ENCODE measurements at places on chromosomes 1 and 21.

- no peak for DNase-seq
These were observed 221.1 kb downstream of the NPHP4 start for GRCh38 chr1:5770981-5771765.

- DNase-seq: no peak
These were observed 6.9 kb upstream of the ZBTB21 start for GRCh38 chr21:42017022-42017421.

GRCh38 chr1:192592981-192593708 lies 17.6 kb downstream of the RGS1 start:
- no peak for DNase-seq

GRCh38 chr1:216805233-216805632 lies 82.0 kb upstream of the ESRRG start:
- DNase-seq: no peak

GRCh38 chr1:24830680-24831272 lies 85.5 kb downstream of the CLIC4 start:
- peak; percentile 37 for DNase-seq

DNA sequence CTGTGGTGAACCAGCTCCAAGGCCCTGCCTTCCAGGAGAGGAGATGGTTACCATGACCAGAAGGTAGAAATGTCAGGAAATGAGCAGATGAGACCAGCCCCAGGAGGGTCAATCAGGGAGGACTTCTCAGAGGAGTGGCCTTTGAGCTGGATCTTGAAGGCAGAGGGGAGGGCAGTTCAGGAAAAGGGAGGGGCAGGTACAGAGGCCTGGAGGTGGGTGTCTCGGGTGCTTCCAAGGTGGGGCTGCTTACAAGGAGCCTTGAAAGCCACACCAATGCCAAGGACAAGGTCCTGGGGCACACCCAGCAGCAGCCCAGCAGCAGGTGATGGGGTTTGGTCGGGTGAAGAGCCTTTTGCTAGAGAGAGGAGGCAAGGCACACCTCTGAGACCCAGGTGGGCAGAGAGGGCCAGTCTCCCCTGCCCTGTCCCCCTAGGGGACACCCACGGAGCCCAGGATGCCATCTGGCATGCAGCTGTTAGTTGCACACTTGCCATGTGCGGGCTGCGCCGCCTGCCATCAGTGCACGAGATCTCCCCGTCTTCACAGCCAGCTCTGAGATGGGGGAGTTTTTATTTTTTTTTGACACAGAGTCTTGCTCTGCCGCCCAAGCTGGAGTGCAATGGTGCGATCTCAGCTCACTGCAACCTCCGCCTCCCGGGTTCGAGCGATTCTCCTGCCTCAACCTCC lies 18.5 kb downstream of the SLC66A1 start:
- DNase-seq: no peak

GRCh38 chr1:208190784-208191183 lies 53.4 kb downstream of the PLXNA2 start:
- no peak for DNase-seq

GRCh38 chr1:241592273-241592958 lies 47.8 kb downstream of the CHML start:
- DNase-seq: peak; percentile 53

GRCh38 chr1:87937831-87938395 lies 609.2 kb downstream of the LMO4 start:
- no peak for DNase-seq

DNA sequence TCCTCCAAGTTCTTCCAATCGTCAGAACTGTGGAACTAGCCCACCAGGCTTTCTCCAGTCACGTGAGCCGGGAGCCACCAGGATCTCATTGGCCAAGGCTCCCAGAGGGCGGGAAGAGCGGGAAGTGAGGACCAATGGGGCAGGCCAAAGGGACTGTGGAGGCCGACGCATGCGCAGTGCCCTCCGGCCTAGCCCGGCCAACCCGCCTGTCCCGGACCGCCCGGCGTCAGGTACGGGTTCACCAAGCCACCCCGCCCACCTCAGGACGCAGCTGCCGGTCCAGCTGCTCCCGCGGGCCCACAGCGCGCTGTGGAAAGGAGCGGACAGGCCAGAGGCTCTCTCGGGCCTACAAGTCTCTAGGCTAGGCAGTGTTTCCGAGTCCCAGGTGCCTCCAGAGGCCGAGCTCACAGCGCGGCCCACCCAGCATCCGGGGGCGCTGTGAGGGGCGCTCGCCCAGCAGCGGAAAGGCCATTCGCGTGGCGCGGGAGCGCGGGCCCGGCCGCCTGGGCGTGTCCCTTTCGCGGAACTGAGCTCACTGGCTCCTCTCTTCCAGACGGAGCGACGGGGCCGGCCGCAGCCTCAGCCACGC lies 10.9 kb downstream of the OR14I1 start:
- DNase-seq: no peak

DNA sequence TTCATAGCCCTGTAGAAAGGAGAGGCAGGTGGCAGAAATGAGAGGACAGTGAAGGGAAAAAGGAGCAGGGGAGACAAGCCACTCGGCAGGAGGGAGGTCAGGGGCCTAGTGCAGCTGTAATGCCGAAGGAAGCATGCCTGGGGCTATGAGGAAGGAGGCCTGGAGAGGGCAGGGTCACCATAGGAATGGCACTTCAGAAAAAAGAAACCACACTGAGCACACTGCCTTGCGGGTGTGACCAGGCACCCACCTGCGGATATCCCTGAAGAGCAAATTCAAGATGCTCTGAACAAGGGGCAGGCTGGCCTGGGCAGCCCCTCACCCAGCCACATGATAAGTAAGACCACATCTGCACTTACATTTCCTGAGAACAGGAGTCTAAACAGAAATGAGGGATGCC lies 104.7 kb downstream of the JAK1 start:
- DNase-seq: no peak

DNA sequence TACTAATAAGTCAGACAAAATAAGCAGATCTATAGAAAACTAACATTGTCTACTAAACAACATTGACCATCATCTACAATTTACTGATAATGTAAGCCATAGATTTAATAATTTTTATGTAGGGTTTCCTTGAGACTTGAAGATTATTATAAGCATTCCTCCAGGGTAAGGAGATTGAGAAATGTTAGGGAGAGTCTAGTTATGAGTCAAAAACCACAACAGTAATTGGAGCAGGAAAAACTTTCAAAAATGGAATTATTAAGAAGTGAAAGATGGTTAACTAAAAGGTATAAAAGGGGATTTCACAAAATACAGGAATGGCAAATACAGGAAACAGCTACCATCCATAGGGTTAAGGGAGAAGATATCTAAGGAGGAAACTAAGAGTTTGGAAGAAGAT lies 12.4 kb upstream of the UHMK1 start:
- DNase-seq: no peak

DNA sequence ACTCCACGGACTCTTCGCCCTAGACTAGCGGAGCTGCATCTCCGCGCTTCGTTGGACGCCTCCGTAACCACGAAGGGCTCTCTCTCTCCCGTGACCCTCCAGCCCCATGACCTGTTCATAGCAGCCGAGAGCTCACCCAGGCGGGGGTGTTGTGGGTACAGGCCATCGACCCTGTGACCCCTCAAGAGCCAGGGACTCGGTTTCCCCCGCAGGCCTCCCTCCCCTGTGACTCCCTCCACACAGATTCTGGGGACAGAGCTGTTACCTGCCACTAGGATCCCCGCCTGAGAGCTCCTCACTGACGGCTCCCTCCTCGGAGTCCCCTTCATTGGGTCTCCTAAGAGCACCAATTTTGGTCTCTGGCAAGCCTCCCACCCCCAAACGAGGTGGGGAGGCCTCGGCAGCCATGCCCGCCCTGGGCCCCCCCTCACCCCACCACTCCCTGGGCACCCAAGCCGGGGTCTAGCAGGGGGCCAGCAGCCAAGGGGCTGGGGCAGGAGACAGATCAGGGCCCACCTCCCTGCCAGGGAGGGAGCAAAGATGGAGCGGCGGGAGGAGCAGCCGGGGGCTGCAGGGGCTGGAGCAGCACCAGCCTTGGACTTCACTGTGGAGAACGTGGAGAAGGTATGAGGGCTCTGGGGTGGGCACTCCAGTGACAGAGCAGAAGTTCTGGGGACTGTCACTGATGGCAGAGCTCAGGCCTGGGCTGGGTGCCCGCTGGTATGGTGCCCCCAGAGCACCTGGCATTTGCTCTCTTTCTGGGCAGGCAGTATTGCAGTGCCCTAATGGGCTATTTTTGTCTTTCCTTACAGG lies 517 bp downstream of the IPO13 start:
- no peak for DNase-seq

DNA sequence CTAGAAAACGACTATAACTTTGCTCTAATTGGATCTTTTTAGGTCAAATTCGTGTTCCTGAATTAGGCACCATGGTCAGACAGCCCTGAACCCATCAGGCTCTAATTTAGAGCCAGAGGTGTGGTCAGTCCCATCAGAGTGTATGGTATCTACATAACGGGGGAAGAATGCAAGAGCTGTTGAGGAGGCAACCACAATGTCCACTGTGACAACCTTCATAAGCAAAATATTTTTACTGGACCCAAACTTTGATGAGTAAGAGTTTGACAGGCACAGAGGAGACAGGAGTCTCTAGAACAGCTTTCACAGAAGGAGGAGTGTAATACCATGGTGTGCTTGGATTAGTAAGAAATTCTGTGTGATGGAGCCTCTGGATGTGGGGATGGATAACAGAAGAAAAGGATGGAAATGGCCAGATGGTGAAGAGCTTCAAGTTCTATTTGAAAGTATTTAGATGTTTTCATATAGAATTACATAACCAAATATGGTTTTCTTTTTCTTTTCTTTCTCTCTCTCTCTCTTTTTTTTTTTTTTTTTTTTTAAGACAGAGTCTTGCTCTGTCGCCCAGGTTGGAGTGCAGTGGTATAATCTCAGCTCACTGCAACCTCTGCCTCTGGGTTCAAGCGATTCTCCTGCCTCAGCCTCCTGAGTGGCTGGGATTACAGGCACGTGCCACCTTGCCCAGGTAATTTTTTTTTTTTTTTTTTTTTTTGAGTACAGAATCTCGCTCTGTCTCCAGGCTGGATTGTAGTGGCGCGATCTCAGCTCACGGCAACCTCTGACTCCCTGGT lies 24.9 kb downstream of the UBE2U start:
- DNase-seq: no peak

DNA sequence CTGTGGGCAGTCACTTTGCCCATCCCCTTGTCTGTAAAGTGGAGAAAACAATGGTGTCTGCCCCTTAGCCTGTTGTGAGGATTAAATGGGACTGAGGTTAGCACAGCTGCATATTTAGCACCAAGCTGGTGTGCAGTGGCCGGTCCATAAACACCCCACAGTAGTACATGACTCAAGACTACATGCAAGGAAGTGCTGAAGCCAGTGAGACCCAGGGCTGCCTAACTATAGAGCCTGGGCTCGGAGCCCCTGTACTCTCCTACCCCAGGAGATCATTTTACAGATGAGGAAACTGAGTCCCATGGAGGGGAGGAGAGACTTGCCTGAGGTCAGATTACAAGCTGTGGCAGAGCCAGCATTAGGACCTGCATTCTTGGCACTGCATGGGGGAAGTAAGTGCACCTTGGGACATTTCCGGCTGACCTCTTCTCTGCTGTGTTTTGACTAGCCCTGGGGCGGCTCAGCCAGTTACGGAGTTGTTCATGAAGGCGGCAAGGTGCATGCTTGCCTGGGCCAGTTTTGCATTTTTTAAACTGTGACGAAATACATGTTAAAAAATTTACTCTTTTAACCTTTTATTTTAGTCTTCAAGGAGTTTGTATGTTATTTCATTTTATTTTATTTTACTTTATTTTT lies 3.2 kb downstream of the SERINC2 start:
- no peak for DNase-seq

- DNase-seq: no peak
These were observed 421.3 kb upstream of the ADGRL2 start for GRCh38 chr1:81379430-81379829.

GRCh38 chr1:112939810-112940209 lies 16.2 kb downstream of the SLC16A1 start:
- DNase-seq: no peak

DNA sequence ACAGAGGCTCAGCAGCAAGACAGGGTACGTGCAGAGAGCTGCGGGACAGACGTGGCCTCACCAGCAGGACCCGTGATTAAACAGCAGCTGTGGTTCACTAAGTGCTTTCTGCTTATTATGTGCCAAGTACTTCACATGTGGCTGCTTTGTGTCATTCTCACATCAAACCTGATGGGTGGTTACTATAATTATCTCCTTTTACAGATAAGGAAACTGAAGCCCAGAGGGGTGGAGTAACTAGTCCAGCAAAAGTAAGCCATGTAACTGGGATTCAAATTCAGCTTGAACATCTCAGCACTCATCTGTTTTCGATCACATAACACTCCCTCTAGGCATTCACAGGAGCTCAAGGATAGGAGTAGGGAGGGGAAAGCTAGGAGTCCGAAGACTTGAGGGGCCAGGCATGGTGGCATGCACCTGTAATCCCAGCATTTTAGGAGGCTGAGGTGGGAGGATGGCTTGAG lies 50.8 kb upstream of the CLIC4 start:
- no peak for DNase-seq

DNA sequence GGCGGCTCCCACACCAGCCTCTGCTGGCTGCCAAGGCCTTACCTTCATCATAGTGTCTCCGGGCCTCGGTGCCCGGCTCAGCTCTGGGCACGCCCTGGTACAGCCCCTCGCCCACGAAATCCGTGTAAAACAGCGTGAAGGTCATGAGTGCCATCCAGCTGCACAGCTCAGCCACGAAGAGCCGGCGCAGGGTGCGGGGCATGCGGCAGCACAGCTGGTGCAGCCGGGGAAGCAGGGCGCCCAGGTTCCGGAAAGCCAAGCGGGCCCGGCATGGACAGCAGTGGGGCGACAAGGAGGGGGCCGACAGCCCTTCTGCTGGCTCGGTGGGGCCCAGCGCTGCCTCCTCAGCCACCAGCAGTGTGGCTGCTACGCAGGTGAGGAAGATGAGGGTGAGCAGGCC lies 17.5 kb downstream of the SLC45A3 start:
- DNase-seq: no peak

DNA sequence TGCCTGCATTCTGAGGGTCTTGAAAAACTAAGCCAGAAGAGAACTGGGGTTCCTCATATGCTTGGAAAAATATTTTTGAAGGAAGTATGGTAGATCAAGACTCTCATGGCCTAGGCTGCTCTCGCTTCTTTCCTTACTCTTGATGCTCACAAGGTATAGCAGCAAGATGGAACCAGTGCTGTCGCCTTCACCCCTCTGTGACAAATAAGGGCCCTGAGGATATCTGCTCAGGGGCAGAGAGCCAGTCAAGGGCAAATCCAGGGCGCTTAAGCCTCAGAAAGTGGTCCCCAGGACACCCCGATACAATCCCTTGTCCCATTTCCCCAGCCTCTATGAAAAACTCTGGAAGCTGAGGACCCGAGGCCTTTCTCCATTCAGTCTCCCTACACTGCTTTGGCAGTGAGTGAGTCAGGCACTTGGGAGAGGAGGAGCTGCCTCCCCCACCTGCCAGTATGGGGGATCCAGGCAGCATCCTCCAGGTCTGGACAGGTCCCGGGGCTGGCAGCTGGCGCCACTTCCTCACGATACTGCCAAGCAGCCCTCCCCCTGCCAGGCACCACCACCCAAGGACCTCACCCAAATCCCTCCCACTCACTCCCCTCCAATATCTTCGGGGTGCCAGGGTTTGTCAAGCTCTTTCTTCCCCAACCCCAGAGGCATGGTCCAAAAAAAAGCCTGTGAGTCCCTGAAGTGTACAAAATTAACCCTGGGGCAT lies 1.3 kb downstream of the IGSF9 start:
- DNase-seq: no peak

All from activated CD4-positive, alpha-beta T cell treated with anti-CD3 and anti-CD28 coated beads, Interleukin-2, Interleukin-4, amounts not matched to agents 100 ng/mL and 50 ng/mL, durations not matched to agents 16 hours and 8 hours (primary cell).